Activated T-helper 1 cell treated with anti-CD3 and anti-CD28 coated beads, Interleukin-2, amount 50 U/mL, for 16 hours (primary cell): ENCODE measurements at places on chromosomes 1 and 21.

- no peak for DNase-seq
Observed at GRCh38 chr1:93979718-93980319, 70.6 kb upstream of the GCLM start.

DNA sequence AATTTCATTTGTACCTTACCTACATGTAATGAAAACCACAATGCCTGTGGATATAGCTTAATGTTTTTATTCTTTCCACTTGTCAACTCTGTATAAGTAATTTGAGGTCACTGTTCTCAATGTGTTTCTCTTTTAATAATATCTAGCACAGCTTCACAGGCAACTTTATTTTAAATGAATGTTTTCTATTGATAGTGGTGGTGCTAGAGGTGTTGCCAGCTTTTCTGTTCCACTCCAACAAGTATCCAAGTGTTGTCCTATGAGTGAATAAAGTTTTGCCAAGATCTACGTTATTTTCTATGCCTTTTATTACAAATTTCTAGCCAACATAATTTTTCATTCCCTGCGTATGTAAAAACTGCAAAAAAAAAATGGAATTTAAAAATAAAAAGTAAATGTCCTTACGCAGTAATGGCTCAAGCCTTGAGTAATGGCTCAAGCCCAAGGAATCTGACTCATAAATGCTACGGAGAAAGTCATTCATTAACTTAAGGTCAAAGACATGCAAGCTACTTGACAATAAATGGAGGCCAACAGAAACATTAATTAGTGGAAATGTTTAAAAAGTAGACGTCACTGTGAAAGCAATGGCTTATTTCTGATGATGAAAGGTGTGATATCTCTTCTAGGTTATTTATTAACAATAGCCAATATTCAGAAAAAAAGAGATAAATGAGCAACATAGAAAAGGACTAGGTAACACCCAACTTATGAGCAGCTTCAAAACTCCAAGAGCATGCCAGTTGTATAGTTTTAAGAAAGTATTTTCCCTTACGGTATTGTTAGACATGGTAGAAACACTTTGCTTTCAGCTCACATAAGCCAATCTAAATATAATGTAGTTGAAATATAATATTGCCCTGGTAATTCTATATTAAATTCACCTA lies 71.4 kb downstream of the SLC44A5 start:
- DNase-seq = no peak

DNA sequence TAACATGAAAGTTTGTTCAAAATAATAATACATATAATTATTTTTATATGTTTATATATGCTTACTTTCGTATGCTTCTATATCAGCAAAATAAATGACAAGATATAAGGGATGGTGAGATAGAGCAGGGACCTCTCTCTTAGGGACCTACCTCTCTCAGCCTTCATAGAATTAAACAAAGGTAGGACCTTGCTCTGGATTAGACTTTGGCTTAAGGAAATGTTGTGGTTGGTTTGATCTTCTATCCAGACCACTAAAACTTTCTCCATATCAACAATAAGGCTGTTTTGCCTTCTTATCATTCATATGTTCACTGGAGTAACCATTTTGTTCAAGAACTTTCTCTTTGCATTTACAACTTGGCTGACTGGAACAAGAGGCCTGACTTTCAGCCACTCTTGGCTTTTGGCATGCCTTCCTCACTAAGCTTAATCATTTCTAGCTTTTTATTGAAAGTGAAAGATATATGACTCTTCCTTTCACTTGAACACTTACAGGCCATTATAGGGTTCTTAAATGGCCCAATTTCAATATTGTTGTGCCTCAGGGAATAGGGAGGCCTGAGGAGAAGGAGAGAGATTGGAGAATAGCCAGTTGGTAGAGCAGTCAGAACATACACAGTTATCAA lies 14.4 kb downstream of the FRRS1 start:
- DNase-seq = no peak

GRCh38 chr1:166511761-166512160 lies 327.5 kb upstream of the POGK start:
- no peak for DNase-seq

GRCh38 chr1:167861664-167862381 lies 52.1 kb downstream of the ADCY10 start:
- no peak for DNase-seq

- DNase-seq = no peak
Observed at GRCh38 chr1:93681989-93682412, 364 bp upstream of the BCAR3 start.

- DNase-seq = peak; percentile 86
Observed at GRCh38 chr1:226125097-226125630, 61.4 kb downstream of the ACBD3 start.

- no peak for DNase-seq
Observed at GRCh38 chr1:33234131-33234530, 22.2 kb upstream of the ZNF362 start.

DNA sequence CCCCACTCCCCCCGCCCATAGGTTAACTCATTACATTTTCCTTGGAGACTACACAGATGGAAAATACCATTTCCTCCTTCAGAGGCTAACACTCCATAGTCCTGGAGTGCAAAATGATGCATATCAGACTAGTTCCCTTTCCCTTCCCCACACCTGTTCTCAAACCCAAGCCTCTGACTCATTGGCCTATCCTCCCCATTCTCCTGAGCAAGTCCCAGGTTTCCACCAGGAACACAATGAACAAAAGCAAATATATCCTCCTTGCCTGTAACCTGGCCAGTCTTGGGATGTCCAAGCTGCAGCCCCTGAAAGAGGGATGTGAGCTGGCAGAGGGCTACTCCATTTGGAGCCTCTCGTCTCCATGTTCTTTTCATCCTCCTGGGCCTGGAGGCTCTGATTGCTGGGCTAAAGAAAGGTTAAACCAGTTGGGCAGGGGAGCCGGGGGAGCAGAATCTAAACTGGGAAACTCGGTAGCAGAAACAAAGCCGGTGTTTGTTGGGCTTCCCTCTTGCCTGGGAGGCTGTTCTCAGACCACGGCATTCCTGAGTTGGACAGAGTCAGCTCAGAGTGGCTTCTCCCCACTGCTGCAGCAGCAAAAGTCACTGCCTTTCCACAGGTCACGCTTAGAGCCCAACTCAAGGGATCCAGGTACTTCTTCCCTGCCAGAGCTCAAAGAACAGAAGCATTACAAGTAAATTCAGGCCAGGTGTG lies 13.9 kb downstream of the SSR2 start:
- DNase-seq = no peak

- no peak for DNase-seq
Observed at GRCh38 chr1:197967066-197967465, 49.9 kb downstream of the LHX9 start.

DNA sequence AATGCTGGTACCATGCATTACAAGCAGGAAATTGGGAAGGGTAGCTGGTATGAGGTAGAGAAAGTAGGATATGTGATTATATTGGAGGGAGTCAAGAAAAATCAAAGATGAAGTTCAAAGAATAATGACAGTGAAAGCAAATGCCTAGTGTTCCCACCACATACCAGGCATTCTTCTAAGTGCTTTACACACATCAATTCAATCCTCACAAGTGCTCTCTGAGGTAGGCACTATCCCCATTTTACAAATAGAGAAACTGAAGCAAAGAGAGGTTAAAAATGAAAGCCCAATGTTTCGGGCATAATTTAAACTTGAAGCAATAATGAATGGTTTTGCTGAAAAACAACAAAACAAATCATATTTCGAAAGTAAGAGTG lies 40.1 kb upstream of the MCOLN3 start:
- DNase-seq = no peak

- DNase-seq = no peak
Observed at GRCh38 chr1:207851696-207852095, 59.2 kb downstream of the CD34 start.

DNA sequence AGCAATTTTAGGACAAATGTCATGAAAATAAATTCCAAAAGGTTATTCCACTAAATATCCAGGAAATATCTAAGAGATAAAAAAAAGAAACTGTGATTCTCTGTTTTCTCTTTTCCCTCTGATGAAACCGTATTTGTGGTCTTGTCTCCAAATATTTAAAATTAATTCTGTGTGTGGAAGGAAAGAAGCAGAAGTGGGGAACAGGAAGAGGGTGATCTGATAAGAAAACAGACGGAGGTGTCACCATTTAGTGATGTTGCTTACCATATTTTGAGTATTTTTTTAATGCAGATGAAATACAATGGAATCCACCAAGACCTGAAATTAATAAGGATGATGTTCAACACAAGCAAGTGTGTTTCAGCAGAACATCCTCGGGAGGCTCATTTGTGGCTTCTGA lies 29.6 kb downstream of the CLCA1 start:
- no peak for DNase-seq

GRCh38 chr1:18347559-18347958 lies 133.2 kb upstream of the KLHDC7A start:
- no peak for DNase-seq

DNA sequence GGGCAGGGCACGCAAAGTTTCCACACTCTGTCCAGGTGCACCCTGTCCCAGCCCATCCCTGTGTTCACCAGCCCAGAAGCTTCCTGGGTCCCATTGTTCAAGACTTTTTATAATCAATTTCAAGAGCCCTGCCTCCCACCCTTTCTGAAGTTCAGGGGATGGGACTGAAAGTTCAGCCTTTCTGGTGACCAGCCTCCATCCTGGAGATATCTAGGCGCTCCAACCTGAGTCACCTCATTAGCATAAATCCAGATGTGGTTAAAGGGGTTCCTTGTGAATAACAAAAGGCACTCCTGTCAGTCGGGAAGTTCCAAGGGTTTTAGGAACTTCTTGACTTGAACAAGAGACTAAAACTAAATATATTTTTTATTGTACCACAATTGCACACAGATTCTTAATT lies 48.4 kb upstream of the RAP1A start:
- DNase-seq = no peak

DNA sequence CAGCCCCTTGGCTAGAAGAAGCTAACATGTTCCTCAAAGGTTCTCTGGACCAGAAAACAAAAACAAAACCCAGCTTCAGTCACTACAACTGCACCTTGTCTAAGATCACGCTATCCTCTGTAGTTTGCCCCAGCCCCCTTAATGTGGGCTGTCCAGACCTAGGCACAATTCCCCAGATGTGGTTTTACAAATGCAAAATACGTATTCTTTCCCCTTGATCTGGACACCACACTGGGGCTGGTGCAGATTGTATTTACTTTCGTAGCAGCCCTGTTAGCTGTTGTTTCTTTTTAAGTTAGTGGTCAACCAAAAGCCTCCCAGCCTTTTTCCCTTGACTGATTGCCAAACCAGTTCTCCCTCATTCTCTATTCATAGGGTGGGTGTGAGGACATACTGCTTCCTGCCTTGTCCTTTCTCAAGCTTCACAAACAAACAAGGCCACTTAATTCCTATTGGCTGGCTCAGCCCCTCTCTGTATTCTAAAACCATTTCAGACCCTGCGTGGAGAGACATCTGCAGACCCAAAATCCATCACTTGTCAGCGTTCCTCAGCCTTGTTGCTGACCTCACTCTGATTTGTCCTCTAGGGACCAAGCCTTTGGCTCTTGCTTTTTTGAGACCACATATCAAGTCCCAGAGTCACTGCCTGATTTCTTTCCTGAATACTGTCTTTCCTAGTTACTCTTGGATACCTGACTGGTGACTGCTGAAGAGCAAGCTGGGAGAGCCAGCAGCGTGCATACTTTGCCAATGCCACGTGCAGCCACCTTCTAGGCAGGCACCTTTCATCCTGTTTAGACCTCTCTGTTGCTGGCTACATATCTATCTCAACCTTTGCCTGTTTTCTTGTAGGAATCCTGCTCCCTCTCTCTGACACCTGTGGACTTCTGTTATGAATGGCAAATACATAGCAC lies 96.4 kb upstream of the RAB3GAP2 start:
- no peak for DNase-seq

GRCh38 chr21:44337449-44337848 lies 1.7 kb downstream of the CFAP410 start:
- no peak for DNase-seq

DNA sequence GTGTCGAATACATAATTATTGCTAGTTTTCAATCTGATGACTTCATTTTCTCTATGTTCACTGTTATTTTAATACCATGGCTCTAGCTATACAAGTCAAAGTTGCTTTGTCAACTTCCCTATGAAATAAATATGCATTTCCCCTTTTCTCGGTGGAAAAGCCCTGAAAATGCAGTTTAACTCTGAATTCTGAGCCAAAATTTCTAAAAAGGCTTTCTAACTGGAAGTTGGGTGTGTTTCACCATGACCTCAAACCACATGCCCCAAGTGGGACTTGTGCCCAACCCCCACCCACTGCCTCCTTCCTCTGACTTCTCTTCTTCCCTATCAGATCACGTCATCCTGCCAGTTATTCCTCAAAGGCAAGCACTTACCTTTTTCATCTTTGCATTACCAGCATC lies 8.9 kb downstream of the MKNK1 start:
- no peak for DNase-seq

- no peak for DNase-seq
Observed at GRCh38 chr1:100452641-100453040, 85.3 kb upstream of the GPR88 start.

DNA sequence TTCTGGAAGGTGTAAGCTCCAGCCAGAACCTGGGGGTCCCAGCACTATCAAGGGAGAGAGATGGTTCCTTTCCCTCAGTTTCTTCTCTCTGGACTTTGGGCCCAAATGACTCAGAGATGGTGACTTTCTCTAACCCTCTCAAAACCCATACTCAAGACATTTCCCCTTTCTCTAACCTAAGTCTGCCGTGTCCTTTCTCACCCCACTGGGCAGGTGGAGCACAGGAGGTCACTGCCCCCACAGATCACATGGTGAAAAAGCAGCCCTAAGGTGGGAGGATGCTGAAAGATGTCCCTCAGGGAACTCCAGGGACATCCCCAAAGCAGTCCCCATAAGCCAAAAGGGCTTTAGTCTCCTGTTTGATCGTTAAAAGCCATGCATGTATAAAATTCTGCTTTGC lies 173.7 kb downstream of the HIVEP3 start:
- no peak for DNase-seq

DNA sequence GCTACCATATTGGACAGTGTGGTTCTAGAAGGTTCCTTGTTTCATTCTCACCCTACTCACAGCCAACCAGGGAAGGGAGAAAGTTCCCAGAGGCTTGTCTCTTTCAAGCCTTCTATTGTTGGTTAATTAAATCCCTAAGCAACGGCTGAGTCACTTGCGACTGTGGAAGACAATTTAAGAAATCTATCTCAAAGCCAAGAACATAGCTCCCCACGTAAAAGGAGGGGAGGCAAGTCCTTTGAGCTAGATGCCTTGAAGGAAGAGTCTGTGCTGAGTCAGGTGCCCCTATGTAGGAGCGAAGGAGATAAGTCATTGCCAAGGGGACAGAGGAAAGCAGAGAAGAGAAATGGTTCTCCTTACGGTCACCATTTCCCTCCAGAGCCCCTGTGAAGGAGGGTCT lies 79.4 kb upstream of the PPP2R5A start:
- no peak for DNase-seq

DNA sequence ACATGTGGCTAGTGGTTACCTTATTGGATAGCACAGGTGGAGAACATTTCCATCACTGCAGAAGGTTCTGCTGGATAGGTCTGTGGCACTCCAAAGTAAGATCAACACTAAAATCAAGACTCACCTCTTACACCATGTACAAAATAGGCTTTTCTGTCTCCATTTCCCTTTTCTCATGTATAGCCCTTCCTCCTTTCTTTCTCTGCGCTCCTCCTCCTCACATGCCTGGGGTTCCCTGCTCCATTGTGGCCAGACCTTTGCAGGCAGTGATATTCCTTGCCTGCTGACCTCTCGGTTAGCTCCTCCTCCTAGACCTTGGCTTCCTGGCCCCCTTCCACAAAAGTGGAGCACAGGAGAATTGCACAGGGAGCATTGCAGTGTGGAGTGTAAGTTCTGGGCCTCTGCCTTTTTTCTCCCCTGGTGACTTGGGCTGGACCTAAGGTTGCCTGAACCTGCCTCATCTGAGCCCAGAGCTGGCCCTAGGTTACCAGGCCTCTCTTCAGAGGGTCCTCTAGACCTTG lies 33.2 kb upstream of the RBM15 start:
- DNase-seq = no peak

GRCh38 chr21:28523367-28523766 lies 469.3 kb downstream of the LTN1 start:
- DNase-seq = no peak
